ENCODE measurements at places on chromosomes 4 and X.

- no peak for DNase-seq
Observed at GRCh38 chrX:14930663-14931062, 57.4 kb downstream of the MOSPD2 start.

DNA sequence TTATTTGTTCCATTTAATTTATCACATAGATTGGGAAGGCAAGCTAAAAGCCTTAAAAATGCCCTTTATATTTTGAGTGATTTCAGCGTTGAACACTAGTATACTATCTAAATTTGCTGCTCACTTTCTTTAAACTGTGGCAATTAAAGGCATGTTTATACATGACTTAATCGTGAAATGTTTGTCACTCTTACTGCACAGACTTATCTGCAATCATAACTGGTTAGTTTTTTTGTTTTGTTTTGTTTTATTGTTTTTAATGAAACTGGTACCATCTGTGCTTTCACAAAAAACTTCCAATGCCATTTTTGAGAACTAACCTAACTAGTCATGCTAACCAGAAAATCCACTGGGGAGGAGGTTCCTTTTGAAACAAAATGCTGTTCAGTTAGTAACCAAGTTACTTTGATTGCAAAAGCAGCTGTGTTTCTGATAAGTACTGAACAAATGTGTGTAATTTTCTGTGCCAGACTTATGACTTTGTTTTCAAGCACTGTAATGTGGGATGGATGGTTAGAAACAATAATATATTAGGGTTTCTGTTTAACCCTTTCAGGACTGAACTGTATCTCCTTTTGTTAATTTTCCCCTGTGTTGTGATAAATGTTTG lies 56.1 kb downstream of the CCKAR start:
- DNase-seq, result no peak

DNA sequence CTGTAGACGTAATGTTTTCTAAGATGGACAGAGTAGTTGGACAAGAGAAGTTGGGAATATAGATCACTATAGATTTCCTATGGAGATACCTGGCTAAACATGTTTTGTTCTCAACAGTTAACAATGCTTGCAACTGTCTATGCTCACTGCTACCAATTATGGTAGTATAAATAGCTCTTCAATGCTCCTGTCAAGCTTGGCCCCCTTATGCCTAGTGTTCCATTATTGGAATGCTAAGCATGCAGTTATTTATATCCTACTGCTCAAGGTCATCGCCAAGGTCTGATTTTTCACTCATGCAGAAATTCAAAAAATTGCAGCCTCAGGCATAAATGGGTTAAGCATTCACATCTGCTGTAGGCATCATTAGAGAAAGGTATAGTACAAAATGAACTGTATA lies 519.0 kb downstream of the IL15 start:
- DNase-seq, result no peak

- no peak for DNase-seq
Observed at GRCh38 chr4:169205075-169205743, 65.5 kb downstream of the SH3RF1 start.

DNA sequence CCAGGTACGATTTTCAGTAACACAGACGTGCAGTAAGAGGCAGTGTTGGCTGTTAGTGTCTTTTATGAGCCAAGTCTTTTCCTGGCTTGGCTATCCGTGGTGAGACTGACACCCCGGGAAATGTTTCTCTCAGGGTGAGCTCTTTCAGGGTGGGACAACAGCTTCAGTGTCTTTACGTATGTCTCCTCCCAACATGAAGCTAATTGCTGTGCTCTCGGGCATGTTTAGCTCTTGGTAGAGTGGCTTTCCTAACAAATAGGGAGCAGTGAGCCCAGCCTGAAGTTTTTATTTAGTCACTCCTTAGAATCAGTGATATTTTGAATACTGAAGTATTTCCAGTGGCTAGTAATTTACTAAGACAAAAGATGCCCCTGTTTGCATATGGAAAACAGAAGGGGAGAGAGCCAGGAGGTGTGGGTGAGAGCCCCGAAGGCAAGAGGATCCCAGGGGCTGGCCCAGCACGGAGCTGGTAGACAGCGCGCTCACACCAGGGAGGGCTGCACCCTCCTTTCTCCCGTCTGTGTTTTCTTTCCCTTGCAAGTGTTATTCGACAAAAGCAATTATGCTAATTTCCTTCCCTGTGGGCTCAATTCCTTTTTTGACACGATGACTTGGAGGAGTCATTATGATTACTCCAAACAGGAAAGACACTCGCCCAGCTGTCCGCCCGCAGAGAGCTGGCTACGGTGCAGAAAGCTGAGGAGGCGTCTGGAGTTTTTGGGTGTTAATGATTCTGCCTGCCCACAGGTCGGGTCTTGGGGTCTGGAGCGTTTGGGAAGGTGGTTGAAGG lies 47.7 kb downstream of the PDGFRA start:
- no peak for DNase-seq

All from pons (tissue), 1 donor.